Activated naive CD4-positive, alpha-beta T cell treated with anti-CD3 and anti-CD28 coated beads, Interleukin-2, amount 50 U/mL, for 72 hours (primary cell): ENCODE measurements at places on chromosomes 13 and 19.

DNA sequence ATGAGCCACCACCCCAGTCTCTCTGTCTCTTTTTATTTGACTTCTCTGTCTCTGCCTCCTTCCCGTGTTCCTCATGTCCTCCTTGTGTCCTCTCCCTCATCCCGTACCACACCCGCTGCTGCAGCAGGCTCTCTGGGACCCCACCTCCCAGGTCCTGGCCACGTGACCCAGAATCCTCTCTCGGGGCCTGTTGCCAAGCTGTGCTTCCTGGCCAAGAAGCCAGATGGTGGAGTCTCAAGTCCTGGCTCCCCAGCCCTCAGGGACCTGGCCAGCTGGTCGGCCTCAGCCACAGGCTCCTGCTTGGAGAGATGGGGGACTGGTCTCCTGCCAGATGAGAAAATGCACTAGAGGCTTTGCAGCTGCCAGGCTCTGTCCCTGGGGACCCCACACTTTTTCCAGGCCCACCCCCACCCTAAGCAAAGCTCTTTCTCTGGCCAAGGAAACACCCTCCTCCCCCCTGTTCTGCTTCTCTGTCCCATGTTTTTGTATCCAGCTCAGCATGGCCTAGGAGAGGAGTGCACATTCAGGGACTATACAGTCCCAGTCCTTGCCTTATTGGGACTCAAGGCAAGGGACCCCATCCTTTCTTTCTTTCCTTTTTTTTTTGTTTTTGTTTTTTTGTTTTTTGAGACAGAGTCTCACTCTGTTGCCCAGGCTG, 34.3 kb upstream of the SHKBP1 start:
- DNase-seq: no peak

GRCh38 chr19:16204005-16204294, 6.2 kb downstream of the AP1M1 start:
- no peak for DNase-seq

- no peak for DNase-seq
Measured at GRCh38 chr13:49586717-49587116, 1.4 kb upstream of the RCBTB1 start.

- no peak for DNase-seq
Measured at GRCh38 chr13:113495494-113496210, 5.1 kb upstream of the DCUN1D2 start.

GRCh38 chr13:46778890-46779289, 18.1 kb downstream of the ESD start:
- no peak for DNase-seq

DNA sequence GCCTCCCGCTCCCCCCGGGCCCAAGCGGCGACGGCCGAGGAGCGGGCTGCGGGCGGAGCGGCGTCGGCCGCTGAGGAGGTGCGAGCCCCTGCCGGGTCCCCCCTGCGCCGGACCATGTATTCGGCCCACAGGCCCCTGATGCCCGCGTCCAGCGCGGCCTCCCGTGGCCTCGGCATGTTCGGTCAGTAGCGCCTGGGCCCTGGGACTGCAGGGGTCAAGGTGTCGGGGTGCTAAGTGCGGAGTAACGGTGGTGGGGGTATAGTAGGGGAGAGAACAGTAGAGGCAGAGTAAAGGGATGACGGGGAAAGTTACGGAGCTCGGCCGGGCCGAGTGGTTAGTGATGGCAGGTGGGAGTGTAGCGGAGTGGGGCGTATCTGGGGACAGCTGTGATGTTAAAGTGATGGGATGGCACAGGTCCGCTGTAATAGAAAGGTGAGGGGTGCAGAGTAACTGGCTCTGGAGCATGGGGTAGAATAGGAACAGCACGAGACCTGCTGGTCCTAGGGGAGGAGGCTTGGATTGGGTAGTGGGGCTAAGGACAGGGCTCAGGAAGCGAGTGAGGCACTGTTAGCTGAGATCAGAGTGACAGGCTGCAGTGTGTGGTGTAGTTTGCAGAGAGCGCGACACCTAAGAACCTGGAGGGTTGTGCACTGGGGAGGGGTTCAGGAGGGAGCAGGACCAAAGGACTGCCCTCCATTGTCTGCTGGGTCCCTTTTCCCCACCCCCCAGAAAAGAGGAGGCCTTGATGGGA, 15.7 kb downstream of the CIC start:
- no peak for DNase-seq

GRCh38 chr13:70188567-70188966, 80.3 kb upstream of the KLHL1 start:
- DNase-seq: no peak
